ENCODE measurements at places on chromosomes 5 and 9. TPM values are rescaled to one million over a fixed set of nuclear protein-coding genes. Genes with fewer than 3 reads are reported as not detected.
A peak's percentile ranks its signal among the peaks of the same experiment; 100 is the strongest.

The LYSMD3 gene
- total RNA-seq, result 30.8 TPM

The CTXN3 gene
- not detected for total RNA-seq

The PCDHGA12 gene
- 8.2 TPM for total RNA-seq

The PCA3 gene
- not detected for total RNA-seq

The ANKH gene
- 32.6 TPM for total RNA-seq

The FAM81B gene
- total RNA-seq, result not detected

The URM1 gene
- 75.5 TPM for total RNA-seq

The DMRT2 gene
- total RNA-seq, result not detected

The TRAF1 gene
- 0.91 TPM for total RNA-seq

GRCh38 chr5:159212657-159213462 is 3.5 kb upstream of the RNF145 start:
- no peak overlapping the region for H3K4me3 ChIP-seq
- peaks cover 8% of the 10 kb centered on the region for H3K36me3 ChIP-seq
- no peak for DNase-seq
- H3K4me1 ChIP-seq, result peaks cover 14% of the 10 kb centered on the region

DNA sequence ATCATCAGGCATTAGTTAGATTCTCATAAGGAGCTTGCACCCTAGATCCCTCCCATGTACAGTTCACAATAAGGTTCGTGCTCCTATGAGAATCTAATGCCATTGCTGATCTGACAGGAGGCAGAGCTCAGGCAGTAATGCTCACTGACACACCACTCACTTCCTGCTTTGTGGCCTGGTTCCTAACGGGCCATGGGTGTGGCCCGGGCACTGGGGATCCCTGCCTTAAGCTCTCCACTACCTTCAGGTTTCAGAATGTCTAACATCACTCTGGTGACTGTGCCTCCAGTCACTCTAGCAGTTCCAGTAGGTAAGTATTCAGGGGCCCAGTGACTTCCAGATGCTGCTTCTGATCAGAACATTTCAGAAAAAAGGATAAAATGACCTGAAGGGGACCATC is 152.4 kb downstream of the LRRC70 start:
- no peak overlapping the region for H3K4me3 ChIP-seq
- no peaks in the 10 kb centered on the region for H3K27me3 ChIP-seq
- no peak overlapping the region for H3K27ac ChIP-seq
- H3K36me3 ChIP-seq, result no peaks in the 10 kb centered on the region
- DNase-seq, result no peak

- DNase-seq, result no peak
- no peaks in the 10 kb centered on the region for H3K4me1 ChIP-seq
- no peaks in the 10 kb centered on the region for H3K36me3 ChIP-seq
- H3K27me3 ChIP-seq, result peaks cover 9% of the 10 kb centered on the region
- H3K27ac ChIP-seq, result no peak overlapping the region
Observed at GRCh38 chr9:89497257-89497963, 503 bp downstream of the SEMA4D start.

GRCh38 chr5:171367424-171368370 is 20.0 kb upstream of the NPM1 start:
- peaks cover 8% of the 10 kb centered on the region for H3K4me1 ChIP-seq
- peaks cover 9% of the 10 kb centered on the region for H3K27me3 ChIP-seq
- no peak overlapping the region for H3K4me3 ChIP-seq
- peak; percentile 58 for DNase-seq
- no peak overlapping the region for H3K27ac ChIP-seq
- H3K36me3 ChIP-seq, result no peaks in the 10 kb centered on the region

- DNase-seq, result no peak
- no peaks in the 10 kb centered on the region for H3K4me1 ChIP-seq
- no peaks in the 10 kb centered on the region for H3K27me3 ChIP-seq
- H3K36me3 ChIP-seq, result no peaks in the 10 kb centered on the region
Observed at GRCh38 chr9:31790720-31791119, 593.7 kb upstream of the ACO1 start.

DNA sequence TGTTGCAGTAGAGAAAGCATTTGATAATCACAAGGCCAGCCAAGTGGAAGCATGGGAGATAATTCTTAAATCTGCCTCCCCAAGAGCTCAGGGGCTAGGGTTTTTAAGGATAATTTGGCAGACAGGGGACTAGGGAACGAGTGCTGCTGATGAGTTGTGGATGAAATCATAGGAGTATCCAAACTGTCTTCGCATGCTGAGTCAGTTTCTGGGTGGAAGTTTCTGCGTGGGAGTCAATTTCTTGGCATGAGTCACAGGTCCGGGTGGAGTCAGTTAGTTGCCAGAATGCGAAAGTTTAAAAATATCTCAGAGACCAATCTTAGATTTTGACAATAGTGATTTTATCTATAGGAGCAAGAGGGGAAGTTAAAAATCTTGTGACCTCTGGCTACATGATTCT is 112.6 kb downstream of the TMC1 start:
- peak; percentile 64 for DNase-seq
- peaks cover 22% of the 10 kb centered on the region for H3K36me3 ChIP-seq
- peaks cover 2% of the 10 kb centered on the region for H3K27me3 ChIP-seq
- H3K4me3 ChIP-seq, result no peak overlapping the region

DNA sequence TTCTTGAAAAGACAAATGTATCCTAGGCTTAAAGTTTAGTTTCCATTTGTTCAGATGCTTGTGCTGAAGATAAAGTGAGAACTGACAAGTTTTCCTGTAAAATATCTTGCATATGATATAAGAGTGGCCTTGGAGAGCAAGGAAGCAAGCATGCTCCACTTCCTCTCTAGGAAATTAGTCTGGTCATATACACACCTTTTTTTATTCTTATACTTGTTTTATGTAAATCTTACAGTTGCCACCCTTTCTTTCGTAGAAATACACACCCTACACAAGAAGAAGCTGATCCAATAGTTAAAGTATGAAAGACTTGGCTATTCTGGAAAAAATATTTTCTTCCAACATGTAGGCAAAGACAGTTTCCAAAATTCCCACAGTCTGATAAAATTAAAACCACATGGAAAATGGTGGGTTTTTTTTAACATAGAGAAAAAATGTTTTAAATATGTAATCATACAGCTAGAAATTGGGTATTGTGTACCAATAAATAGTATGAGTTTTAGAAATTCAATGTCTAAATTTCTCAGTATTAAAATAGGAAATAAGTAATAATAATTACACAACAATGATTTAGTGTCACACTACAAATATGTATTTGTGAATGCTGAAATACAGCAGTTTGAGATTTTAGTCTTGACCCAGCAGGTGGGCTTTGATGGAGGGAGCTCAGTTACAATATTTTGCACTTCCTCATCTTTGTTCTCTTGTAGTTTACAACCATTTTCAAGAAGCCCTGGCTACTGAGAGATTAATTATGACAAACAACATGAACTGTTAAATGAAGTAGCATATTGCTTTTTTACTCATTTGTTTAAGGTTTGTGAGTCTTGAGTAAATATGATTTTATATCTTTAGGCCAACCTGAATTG is 185.7 kb upstream of the GNA14 start:
- no peak overlapping the region for H3K27ac ChIP-seq
- no peak for DNase-seq
- no peaks in the 10 kb centered on the region for H3K36me3 ChIP-seq
- H3K4me3 ChIP-seq, result no peak overlapping the region
- H3K4me1 ChIP-seq, result peaks cover 2% of the 10 kb centered on the region
- H3K27me3 ChIP-seq, result no peaks in the 10 kb centered on the region

- H3K27ac ChIP-seq, result no peak overlapping the region
- peaks cover 58% of the 10 kb centered on the region for H3K4me1 ChIP-seq
- H3K27me3 ChIP-seq, result peaks cover 6% of the 10 kb centered on the region
- H3K36me3 ChIP-seq, result peaks cover 5% of the 10 kb centered on the region
- no peak for DNase-seq
Observed at GRCh38 chr9:70578720-70579119, 164.3 kb upstream of the KLF9 start.

DNA sequence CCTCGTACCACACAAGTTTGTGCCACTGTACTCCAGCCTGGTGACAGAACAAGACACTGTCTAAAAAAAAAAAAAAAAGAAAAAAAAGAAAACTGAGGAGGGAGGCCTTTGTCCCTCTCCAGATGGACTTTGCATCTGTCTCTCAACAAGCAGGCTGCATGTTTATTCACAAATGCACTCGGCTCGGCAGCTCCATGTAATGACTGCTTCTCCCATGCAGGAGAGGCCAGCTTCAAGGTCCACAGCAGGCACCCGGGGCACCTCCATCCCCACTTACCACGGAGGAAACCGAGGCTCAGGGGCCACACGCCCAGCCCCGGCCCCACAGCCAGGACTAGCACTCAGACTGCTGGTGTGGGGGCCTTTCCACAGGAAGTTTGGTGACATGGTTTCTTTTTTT is 13.1 kb upstream of the NCS1 start:
- H3K4me1 ChIP-seq, result no peaks in the 10 kb centered on the region
- H3K27ac ChIP-seq, result no peak overlapping the region
- H3K27me3 ChIP-seq, result peaks cover 2% of the 10 kb centered on the region

GRCh38 chr5:144183254-144183889 is 12.7 kb downstream of the KCTD16 start:
- H3K4me3 ChIP-seq, result no peak overlapping the region
- H3K4me1 ChIP-seq, result peaks cover 30% of the 10 kb centered on the region
- no peaks in the 10 kb centered on the region for H3K27me3 ChIP-seq
- no peak overlapping the region for H3K27ac ChIP-seq
- peak; percentile 69 for DNase-seq

DNA sequence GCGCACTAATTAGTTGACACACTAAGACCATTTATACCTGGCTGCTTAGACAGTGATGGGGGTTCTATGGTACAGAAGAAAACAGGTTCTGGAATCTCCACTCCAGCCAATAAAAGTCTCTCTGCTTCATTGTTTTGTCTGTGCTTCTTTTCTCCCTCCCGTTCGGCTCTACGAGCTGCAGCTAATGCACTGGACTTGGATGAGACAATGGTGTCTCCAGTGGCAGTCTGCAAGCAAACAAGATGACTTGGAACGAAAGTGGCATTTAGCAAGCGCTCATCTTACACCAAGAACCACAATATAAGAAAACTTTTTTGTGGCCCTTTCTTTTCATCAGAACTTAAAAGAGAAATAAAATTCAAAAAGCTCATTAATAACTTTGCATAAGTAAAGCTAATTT is 30.2 kb downstream of the GFM2 start:
- peaks cover 15% of the 10 kb centered on the region for H3K36me3 ChIP-seq
- DNase-seq, result no peak
- no peak overlapping the region for H3K4me3 ChIP-seq
- H3K27me3 ChIP-seq, result no peaks in the 10 kb centered on the region
- no peak overlapping the region for H3K27ac ChIP-seq
- H3K4me1 ChIP-seq, result peaks cover 10% of the 10 kb centered on the region

DNA sequence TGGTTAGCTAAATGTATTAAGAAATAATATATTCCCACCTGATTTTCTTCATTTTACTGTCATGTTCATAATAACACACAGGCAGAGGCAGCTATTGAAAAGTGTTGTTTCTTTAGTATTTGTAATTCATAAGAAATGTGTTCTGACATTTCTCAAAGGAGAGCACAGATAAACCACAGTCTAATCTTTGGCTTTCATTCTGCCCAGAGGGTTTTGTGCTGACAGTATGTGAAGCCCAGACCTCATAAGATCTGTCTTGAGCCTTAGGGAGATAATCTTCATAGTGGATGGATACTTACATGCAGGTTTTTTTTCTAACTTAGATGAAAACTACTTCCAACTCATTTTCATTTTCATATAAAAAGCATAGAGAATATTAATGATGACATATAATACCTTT is 206.1 kb downstream of the CHSY3 start:
- H3K4me1 ChIP-seq, result no peaks in the 10 kb centered on the region
- H3K27ac ChIP-seq, result no peak overlapping the region
- no peak overlapping the region for H3K4me3 ChIP-seq
- H3K27me3 ChIP-seq, result no peaks in the 10 kb centered on the region
- no peak for DNase-seq

- no peak overlapping the region for H3K4me3 ChIP-seq
- no peaks in the 10 kb centered on the region for H3K36me3 ChIP-seq
- H3K27ac ChIP-seq, result no peak overlapping the region
- H3K27me3 ChIP-seq, result peaks cover 11% of the 10 kb centered on the region
- DNase-seq, result no peak
Observed at GRCh38 chr9:127351182-127352166, 45.5 kb upstream of the SLC2A8 start.

- peak overlapping the region; percentile 75 for H3K4me3 ChIP-seq
- H3K36me3 ChIP-seq, result no peaks in the 10 kb centered on the region
- H3K27ac ChIP-seq, result peak overlapping the region; percentile 78
- no peaks in the 10 kb centered on the region for H3K27me3 ChIP-seq
- DNase-seq, result peak; percentile 28
Observed at GRCh38 chr5:73266925-73267765, 94.2 kb downstream of the TMEM174 start.

- DNase-seq, result no peak
- peaks cover 98% of the 10 kb centered on the region for H3K4me1 ChIP-seq
- peak overlapping the region; percentile 44 for H3K4me3 ChIP-seq
Observed at GRCh38 chr5:98791001-98791519, 17.6 kb downstream of the RGMB start.

DNA sequence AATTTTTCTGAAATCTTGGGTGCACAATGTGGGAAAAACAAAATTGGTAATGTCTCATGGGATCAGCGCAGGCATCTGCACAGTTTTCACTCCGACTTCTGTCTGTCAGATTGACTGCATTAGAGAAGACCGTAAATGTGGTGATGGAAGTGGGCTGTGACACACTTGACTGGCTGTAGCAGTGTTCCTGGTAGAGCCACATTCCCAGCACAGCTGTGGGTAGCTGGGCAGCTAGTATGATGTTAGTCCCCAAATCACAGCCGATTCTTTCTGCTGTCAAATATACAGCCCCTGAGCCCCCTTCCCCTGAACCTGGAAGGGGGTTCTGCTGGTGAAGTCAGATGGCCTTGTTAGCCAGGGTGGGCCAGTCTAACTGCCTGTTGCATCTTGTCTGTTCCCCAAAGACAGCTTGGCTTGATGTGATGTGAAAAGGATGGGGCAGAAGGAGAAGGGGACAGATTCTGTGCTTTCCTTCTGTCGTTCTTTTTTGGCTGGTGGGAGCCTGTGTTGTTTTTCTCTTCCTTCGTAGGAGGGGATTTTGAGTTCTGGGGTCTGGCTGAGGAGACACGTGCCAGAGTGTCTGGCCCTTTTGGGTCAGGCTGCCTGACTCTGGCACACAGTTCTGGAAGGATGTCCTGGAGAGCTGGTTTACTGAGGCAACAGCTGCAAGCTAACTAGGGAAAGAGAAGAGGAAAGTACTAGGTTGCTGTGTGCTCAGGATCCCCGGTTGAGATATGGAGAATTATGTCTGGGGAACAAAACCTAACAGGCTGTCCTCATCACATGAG is 66.4 kb upstream of the SPRY4 start:
- H3K27ac ChIP-seq, result no peak overlapping the region
- H3K27me3 ChIP-seq, result no peaks in the 10 kb centered on the region
- H3K4me1 ChIP-seq, result peaks cover 53% of the 10 kb centered on the region
- no peak overlapping the region for H3K4me3 ChIP-seq
- peaks cover 13% of the 10 kb centered on the region for H3K36me3 ChIP-seq

GRCh38 chr5:68644971-68645370 is 429.4 kb downstream of the PIK3R1 start:
- DNase-seq, result no peak
- H3K36me3 ChIP-seq, result no peaks in the 10 kb centered on the region
- no peak overlapping the region for H3K4me3 ChIP-seq
- no peak overlapping the region for H3K27ac ChIP-seq

- H3K4me1 ChIP-seq, result peaks cover 39% of the 10 kb centered on the region
- peaks cover 18% of the 10 kb centered on the region for H3K36me3 ChIP-seq
- H3K27ac ChIP-seq, result peak overlapping the region; percentile 90
Observed at GRCh38 chr9:86354818-86355309, 654 bp upstream of the TUT7 start.

GRCh38 chr5:94463739-94464138 is 154.7 kb downstream of the KIAA0825 start:
- DNase-seq, result peak; percentile 37
- H3K27ac ChIP-seq, result no peak overlapping the region
- no peaks in the 10 kb centered on the region for H3K27me3 ChIP-seq
- H3K4me3 ChIP-seq, result no peak overlapping the region
- no peaks in the 10 kb centered on the region for H3K36me3 ChIP-seq

GRCh38 chr5:123214193-123214592 is 125.2 kb downstream of the PRDM6 start:
- H3K27me3 ChIP-seq, result peaks cover 10% of the 10 kb centered on the region
- no peak overlapping the region for H3K27ac ChIP-seq
- no peak for DNase-seq
- peaks cover 11% of the 10 kb centered on the region for H3K4me1 ChIP-seq
